ENCODE measurements at places on chromosomes 7 and 10.

- no peak for DNase-seq
Measured at GRCh38 chr10:26733750-26734568, 36.5 kb downstream of the PDSS1 start.

DNA sequence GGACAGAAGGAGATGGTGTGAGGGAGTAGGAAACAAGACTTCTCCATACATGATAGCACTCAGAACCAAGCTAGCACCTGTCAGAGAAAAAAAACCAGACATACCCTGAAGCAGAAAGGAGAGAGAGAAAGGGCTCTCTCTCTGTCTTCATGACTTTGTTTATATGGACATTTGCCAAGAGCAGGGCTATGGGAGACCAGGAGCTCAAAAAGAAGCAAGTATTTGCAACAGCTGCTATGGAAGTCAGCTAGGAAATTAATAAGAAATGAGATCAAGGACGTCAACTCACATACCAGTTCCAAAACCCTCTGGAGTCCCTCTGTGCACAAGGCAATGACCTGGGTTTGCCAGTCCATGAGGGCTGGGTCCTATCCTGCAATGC, 111.6 kb downstream of the SGMS1 start:
- DNase-seq, result no peak

- DNase-seq, result no peak
Measured at GRCh38 chr10:103154521-103155299, 38.4 kb downstream of the NT5C2 start.

DNA sequence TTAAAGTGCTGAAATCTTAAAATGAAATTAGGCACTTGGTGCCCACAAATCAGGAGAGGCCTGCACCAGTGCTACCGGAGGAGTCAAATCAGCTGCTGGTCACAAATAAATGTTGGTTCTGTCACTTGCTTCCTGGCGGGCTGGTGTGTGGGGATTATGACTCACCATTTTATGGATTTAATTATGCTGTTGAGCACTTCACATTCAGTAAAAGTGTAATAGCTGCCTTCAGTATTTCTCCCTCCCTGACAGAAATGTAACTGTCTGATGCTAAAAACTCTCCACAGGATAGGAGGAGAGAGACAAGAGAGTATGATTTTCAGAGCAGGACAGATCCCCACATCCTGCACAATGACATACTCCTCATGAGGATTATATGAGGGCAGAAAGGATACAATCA, 186.0 kb downstream of the JAZF1 start:
- DNase-seq, result no peak

- DNase-seq, result peak; percentile 29
Measured at GRCh38 chr7:24576171-24577025, 3.1 kb downstream of the PALS2 start.

GRCh38 chr7:72919256-72919775, 5.6 kb upstream of the POM121 start:
- DNase-seq, result no peak

GRCh38 chr7:23338863-23339262, 39.7 kb downstream of the MALSU1 start:
- DNase-seq, result peak; percentile 56

DNA sequence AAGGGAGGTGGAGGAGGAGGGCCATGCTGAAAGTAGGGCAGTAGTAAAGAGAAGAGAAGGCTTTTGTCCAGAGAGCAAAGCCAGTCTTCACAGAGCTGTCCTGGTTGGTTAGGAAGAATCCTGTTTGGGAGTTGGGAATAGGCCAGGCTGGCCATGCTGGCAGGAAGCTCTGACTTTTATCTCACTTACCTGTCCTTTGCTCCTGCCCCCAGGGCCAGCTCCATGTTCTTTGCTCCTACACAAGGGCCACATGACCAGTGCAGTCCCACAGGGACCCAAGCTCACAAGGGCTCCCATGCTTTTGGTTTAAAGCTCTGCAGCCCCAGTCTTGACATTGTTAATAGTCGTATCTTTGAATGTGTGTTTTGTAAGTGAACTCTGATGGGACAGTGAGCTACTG, 161.6 kb upstream of the KMT2E start:
- no peak for DNase-seq

- DNase-seq, result no peak
Measured at GRCh38 chr7:1085910-1086421, 1.9 kb upstream of the GPER1 start.

DNA sequence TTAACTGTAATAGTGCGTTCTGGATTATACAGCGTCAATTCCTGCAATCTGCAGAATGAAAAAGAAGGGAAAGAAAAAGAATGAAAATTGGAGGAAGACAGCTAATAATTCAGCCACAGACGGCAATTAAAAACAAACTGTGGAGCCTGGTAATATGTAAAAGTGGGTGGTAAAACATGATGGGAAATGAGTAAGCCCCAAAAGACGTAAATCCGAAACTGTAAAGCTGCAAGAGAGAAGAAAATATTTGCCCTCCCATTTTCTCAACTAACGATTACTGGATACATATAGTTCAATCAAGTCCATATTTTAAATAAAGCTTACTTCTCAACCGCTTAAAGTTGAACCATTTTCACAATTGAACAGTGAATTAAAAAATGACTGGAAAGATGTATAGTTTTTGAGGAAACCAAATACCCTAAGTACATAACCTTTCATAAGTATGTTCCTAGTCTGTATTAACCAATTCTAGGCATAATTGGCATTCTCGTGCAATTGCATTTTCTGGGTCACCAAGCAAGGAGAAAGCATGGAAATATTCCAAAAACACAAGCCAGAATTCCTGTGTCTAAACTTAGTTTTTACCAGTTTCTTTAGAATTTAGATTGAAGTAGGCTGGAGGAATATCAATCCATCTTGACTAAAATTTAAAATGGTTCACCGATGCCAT, 44.8 kb downstream of the MALSU1 start:
- no peak for DNase-seq

DNA sequence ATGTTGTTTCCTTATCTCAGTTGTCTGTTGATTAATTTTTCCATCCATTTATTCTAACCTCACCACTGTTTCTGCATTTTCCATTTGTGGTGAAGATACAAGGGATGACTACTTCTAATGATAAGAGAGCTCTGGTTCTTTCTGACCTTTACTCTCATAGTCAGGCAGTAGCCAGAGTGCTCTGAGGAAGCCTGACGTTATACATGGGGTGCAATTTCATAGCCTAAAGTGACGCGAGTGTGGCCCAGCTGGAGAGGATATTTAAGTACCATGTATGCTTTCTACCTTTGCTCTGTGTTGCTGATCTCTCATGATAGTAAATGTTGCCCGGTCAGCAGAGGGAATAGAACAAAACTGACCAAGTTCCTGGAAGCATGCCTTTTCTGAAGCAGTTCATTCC, 33.9 kb upstream of the CYCS start:
- DNase-seq, result no peak

- DNase-seq, result no peak
Measured at GRCh38 chr10:79047875-79048638, 20.7 kb upstream of the ZMIZ1 start.

- DNase-seq, result peak; percentile 30
Measured at GRCh38 chr10:18224626-18225445, 84.6 kb downstream of the CACNB2 start.

DNA sequence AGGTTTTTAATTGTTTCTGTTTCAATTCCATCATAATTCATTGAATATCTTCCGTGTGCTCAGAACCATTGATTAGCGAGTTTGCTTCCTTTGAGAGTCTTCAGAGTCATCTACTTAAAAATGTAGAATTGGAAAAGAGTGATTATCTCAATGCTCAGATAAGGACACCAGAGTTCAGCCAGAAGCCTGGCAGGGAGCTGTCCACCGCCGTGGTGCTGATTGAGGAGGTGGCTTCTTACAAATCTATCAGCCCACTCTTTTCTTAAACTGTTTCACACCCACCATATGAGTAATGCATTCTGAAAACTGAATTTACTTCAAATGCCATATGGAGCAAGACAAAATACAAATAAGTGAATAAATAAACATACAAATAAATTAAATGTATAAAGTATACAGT, 79.3 kb downstream of the INSYN2A start:
- peak; percentile 74 for DNase-seq

- no peak for DNase-seq
Measured at GRCh38 chr7:2173189-2173827, 59.4 kb downstream of the MAD1L1 start.

Data from testis (tissue), 5 donors.